ENCODE measurements at places on chromosomes 5 and 9. TPM values are rescaled to one million over a fixed set of nuclear protein-coding genes. Genes with fewer than 3 reads are reported as not detected.

Gene SREK1IP1
- 12.5 TPM for total RNA-seq

Gene PTGDS
- 4.8 TPM for total RNA-seq

Gene ADAMTSL2
- not detected for total RNA-seq

Gene FUT7
- not detected for total RNA-seq

Gene CARTPT
- total RNA-seq = not detected
